Activated T-helper 1 cell treated with anti-CD3 and anti-CD28 coated beads, Interleukin-12 subunit alpha, Interleukin-12 subunit beta, Interleukin-2, Interleukin-4 antibody, amounts not matched to agents 30 ng/mL and 10 ng/mL and 1 ng/mL, durations not matched to agents 14 hours and 24 hours and 36 hours (primary cell): ENCODE measurements at places on chromosomes 6 and 20. TPM values are rescaled to one million over a fixed set of nuclear protein-coding genes. Genes with fewer than 3 reads are reported as not detected.

The TSPYL4 gene
- 20.4 and 21.4 TPM in 2 replicates for total RNA-seq

The HCRTR2 gene
- total RNA-seq, result not detected in 2 replicates

The ENPP5 gene
- not detected in 2 replicates for total RNA-seq

The SIRPB1 gene
- total RNA-seq, result 1.6 and 3.3 TPM in 2 replicates

The SEL1L2 gene
- not detected in 2 replicates for total RNA-seq

The EBF4 gene
- 12.3 and 12.6 TPM in 2 replicates for total RNA-seq

The UBE2C gene
- total RNA-seq, result 114 and 118 TPM in 2 replicates

The MAK gene
- total RNA-seq, result 0.67 and 0.73 TPM in 2 replicates

The PKIB gene
- 0.44 TPM in 1 of 2 replicates, not detected in the other for total RNA-seq

The ULBP2 gene
- total RNA-seq, result 0.32 and 0.65 TPM in 2 replicates

The COL20A1 gene
- total RNA-seq, result not detected in 2 replicates

The KIAA0408 gene
- 14.7 and 16.9 TPM in 2 replicates for total RNA-seq

The RRP36 gene
- total RNA-seq, result 86.1 and 89.9 TPM in 2 replicates

The SYTL3 gene
- total RNA-seq, result 123 and 139 TPM in 2 replicates

The SMLR1 gene
- total RNA-seq, result not detected in 2 replicates

The OPN5 gene
- total RNA-seq, result not detected in 2 replicates

The KHDC1L gene
- total RNA-seq, result not detected in 2 replicates
